ENCODE measurements at places on chromosomes 7 and 10. TPM values are rescaled to one million over a fixed set of nuclear protein-coding genes. Genes with fewer than 3 reads are reported as not detected.
A peak's percentile ranks its signal among the peaks of the same experiment; 100 is the strongest.

- no peak for DNase-seq
Measured at GRCh38 chr10:110416776-110417711, 80.7 kb upstream of the DUSP5 start.

DNA sequence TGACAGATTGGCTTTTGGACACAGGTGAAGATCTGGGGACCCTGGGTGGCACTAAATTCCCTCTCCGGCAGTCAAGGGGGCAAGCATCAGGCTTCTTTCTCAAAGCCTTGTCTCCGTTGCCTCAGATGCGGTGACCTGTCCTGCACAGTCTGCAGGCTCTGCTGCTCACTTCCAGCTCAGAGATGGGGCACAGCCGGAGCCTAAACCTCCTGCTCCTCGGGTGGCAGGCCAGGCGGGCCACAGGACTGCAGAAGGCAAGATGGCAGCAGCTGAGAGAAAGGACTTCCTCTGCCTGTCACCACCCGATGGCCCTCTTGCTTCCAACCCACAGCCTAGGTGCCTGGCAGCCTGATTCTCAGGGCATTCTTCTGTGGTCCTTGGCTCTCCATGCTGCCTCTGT, 44.4 kb downstream of the ZC3HC1 start:
- no peak for DNase-seq

GRCh38 chr7:71937840-71938371, 474.2 kb downstream of the CALN1 start:
- DNase-seq = no peak

Gene MYO1G
- total RNA-seq = under 0.01 TPM

DNA sequence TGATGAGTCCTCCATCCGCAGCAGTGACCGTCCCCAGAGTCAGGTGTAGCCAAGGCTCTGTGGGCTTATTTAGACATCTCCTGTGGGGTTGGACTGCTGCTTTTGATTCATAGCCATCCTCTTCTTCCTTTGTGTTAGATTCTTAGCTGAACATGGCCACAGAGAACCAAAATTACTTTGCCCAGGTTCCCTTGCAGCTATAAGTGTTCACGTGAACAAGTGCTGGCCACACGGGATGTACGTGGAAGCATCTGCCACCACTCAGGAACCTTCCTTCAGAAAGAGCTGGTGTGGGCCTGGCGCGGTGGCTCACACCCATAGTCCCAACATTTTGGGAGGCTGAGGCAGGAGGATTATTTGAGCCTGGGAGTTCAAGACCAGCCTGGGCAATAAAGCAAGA, 49.1 kb downstream of the TMEM209 start:
- no peak for DNase-seq

DNA sequence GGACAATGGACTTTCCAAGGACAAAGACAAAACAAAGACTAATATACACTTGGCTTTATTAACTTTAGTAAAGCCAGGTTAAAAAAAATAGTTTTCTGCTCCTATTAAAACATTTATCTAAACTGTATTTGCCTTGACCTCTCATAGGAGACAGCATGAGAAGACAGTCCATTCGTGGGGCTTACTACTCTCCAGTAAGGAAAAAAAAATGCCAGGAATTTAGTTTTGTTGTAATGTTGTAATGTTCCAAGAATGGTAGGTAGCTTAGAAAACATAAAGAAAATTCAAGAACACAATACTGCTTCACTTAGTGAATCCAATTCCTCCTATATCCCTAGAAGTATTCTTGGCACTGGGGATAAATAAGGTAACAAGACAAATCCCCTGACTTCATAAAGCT, 81.7 kb downstream of the KMT2C start:
- peak; percentile 73 for DNase-seq

Measured in IMR-90 (cell line).